Caki2 (cell line): ENCODE measurements at places on chromosomes 4 and X. TPM values are rescaled to one million over a fixed set of nuclear protein-coding genes. Genes with fewer than 3 reads are reported as not detected.

DNA sequence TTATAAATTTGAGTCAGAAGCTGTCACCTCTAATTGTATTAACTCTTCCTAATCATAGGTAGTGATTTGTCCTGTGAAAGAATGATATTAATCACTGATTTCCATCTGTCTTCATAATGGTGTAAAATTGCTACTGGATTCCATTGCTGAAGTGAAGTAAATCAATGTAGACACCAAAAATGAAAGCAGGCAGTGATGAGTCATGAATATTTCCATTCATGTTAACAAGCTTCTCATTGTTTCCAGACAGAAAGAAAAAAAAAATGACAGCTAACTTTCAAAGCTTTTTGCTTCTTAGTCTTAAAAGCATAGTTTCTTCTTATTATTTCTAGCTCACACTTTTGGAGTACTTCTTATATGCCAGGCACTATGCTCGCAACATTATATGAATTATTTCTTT lies 21.5 kb downstream of the FAM114A1 start:
- DNase-seq, result peak; percentile 39

GRCh38 chrX:1052021-1052420 lies 160.4 kb downstream of the CRLF2 start:
- DNase-seq, result no peak

DNA sequence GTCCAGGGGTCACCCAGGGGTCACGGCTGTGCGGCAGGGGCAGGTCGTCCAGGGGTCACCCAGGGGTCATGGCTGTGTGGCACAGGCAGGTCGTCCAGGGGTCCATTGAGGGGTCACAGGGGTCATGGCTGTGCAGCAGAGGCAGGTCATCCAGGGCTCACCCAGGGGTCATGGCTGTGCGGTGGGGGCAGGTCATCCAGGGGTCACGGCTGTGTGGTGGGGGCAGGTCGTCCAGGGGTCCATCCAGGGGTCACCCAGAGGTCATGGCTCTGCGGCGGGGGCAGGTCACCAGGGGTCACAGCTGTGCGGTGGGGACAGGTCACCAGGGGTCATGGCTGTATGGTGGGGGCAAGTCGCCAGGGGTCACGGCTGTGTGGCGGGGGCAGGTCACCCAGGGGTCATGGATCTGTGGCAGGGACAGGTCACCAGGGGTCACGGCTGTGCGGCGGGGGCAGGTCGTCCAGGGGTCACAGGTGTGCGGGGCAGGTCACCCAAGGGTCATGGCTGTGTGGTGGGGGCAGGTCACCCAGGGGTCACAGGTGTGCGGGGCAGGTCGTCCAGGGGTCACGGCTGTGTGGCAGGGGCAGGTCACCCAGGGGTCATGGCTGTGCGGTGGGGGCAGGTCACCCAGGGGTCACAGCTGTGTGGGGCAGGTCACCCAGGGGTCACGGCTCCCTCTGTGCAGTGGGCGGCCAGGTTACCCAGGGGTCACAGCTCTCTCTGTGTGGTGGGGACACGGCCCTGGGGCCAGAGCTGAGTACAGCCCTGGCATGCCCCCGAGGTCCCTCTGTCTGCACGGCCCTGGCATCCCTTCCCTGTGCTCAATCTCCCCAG lies 16.0 kb downstream of the ATP5ME start:
- DNase-seq, result no peak

GRCh38 chr4:111871802-111872201 lies 273.5 kb upstream of the FAM241A start:
- DNase-seq, result no peak

The GAGE1 gene
- total RNA-seq, result not detected in 2 replicates

The ARMCX2 gene
- 63.1 and 77.1 TPM in 2 replicates for total RNA-seq

The CXCL5 gene
- total RNA-seq, result 0.67 and 2.7 TPM in 2 replicates
